ENCODE measurements at places on chromosomes 5 and 9. TPM values are rescaled to one million over a fixed set of nuclear protein-coding genes. Genes with fewer than 3 reads are reported as not detected.

CREB3 gene
- total RNA-seq = 38.6 TPM

GRCh38 chr5:39140558-39141168 lies 66.5 kb upstream of the RICTOR start:
- DNase-seq = no peak

LCN12 gene
- total RNA-seq = 1.3 TPM

DNA sequence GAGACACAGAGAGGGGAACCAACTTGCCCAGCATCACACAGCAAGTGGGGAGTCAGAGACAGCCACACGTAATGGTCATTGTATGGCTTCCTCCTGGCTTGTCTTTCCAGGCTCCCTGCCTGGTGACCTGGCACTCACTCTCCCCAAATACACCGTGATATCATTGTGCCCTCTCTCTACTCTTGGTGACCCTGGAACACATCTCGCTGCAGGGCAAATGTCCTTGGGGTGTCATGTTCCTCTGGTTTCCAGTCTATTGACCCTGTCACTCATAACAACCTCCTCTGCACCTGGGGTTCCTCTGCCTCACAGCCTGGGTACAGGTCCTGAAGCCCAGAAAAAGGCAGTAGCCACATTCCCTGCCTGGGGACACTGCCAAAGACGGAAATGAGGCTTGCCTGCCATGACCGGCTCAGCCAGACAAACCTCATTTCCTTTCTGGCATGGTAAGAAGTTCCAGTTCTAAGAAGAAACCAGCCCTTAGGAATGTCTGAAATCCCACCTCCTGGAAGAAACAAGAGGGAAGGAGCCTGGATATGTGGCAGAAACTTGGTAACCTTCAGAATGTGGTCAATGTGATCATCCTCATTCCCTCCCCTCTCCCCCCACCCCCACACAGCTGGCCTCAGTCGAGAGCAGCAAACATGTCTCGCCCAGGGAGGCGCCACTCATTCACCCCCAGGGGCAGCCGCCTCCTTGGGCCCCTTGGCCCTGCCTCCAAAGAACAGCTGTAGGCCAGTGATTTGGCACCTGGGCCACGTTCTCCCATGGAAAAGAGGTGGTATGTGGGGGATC lies 30.6 kb upstream of the SMU1 start:
- no peak for DNase-seq

DNA sequence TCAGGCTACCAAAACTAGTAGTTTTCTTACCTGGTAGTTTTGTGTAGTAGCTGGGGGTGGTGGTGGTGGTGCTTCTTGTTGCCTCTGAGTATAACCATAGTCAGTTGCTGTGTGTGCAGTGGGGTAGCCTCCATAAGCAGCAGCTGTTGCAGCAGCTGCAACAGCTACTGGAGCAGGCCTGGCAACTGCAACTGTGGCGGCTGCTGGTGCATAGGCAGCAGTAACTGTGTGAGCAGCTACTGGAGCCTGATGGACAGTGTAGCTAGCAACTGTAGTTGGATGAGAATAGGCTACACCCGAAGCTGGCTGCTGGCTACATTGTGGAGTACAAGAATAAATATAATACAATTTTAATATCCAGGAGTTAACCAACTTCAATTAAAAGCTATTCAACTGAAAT lies 24.7 kb downstream of the ZFR start:
- no peak for DNase-seq

- DNase-seq = no peak
Observed at GRCh38 chr5:80069251-80069800, 34.2 kb downstream of the THBS4 start.

DNA sequence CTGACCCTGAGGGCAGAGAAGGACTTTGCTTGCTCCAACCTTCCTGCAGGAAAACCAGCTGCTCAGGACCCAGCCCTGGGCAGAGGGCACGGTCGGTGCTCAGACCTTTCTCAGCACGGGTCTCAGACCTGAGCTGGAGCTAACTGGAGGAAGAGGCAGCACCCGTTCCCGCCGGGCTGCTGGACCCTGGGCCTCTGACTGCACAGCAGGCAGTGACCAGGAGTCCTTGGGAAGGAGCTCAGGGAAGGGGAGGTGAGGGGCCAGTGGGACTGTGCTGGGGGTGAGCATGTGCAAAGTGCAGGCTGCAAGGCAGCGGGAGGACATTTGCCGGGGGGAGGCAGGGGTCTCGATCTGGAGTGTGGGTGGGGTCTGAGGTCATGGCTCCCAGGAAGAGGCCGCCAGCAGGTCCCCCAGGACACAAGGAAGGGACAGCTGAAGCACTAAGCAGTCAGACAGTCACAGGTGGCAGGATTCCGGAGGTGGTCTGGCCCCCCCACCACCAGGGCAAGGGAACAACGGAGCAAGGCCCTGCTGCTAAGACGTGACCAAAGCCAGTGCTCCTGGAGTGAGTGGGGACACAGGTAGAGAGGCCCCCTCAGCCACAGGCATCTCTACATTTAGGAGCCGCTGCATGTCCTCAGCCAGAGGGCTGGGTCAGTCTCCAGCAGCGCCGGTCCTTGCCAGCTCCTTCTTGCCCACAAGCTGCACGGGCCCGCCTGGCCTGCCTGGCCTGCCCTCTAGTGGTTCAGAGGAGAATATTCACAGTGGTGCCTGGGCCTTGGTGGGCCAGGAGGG lies 4.8 kb upstream of the DPM2 start:
- DNase-seq = no peak

DNA sequence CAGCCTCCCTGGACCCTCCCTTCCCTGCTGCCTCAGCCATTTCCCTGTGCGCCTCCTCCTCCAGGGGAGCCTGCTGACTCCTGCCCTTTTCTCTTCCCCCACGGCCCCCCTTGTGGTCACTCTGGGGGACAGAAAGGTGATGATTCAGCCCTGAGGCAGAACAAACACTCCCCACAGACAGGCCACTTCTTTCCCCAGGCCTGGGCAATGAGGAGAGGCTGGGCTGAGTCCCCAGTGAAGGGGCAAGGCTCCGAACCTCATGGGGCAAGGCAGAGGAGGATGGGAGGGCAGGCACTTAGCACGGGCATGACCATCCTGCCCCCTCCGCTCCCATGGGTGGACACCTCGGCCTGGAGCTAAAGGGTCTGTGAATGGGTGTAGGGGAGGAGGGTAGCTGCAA lies 21.0 kb downstream of the CSF1R start:
- no peak for DNase-seq

DNA sequence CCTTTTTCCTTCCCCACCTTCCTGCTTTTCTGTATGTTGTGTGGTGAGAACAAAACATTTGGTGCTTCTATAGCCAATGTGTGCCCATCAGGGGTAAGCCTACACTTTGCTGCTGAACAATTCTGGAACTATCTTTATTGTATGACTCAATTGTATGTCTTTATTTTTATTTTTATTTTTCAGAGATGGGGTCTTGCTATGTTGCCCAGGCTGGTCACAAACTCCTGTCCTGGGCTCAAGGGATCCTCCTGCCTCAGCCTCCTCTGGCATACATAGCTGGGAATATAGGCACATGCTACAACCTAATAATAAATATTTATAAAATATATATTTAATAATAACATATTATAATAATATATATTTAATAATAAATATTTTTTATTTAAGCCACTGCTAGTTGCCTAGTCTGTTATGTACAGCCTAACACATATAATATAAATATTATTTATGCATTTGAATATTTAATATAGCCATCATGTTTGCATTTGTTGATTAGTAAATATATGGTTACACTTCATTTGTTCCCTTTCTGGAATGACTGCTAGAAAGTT lies 11.8 kb upstream of the DMXL1 start:
- DNase-seq = no peak

- DNase-seq = no peak
Observed at GRCh38 chr9:108913391-108913790, 20.5 kb downstream of the ELP1 start.

LCN10 gene
- 1.1 TPM for total RNA-seq

DNA sequence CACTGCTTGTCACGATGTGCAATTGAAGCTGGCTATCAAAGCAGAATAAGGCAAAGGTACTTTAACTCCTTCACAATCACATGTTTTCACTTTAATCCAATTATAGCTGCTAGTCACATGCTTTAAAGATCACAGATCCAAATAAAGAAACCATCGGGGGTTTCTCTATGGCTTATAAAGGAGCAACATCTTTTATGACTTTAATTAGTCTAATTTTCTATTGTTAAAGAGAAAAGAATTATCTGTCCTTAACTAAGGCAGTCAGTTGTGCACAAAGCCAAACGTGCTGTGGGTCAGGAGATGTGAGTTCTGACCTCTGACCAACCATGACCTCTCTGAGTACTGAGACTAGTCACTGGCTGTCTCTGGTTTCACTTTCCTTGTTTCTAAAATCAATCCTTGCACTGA lies 561.1 kb downstream of the RAB3C start:
- DNase-seq = no peak

GRCh38 chr9:132627106-132627505 lies 42.7 kb downstream of the DDX31 start:
- no peak for DNase-seq

All from CD8-positive, alpha-beta memory T cell (primary cell).